ENCODE measurements at places on chromosomes 5 and 9. TPM values are rescaled to one million over a fixed set of nuclear protein-coding genes. Genes with fewer than 3 reads are reported as not detected.

The CFAP90 gene
- total RNA-seq = not detected

The PCDHB15 gene
- total RNA-seq = 0.32 TPM

The SLC4A9 gene
- total RNA-seq = not detected

The OR13D1 gene
- not detected for total RNA-seq

The AFF4 gene
- total RNA-seq = 18.5 TPM

The NIM1K gene
- 4.2 TPM for total RNA-seq

The PCDHB4 gene
- total RNA-seq = not detected

The INSL6 gene
- not detected for total RNA-seq

The FAXDC2 gene
- 18.4 TPM for total RNA-seq

The ANKRD18B gene
- 2.3 TPM for total RNA-seq

The MEIKIN gene
- total RNA-seq = not detected

The KIAA0825 gene
- 2.7 TPM for total RNA-seq

The FLT4 gene
- 0.09 TPM for total RNA-seq

The ISL1 gene
- not detected for total RNA-seq

The DNM1 gene
- total RNA-seq = 63.7 TPM

The TAF11L5 gene
- total RNA-seq = not detected

The HTR1A gene
- total RNA-seq = not detected

The KIF4B gene
- total RNA-seq = 0.09 TPM

The MLLT3 gene
- 31.8 TPM for total RNA-seq

The IGFBPL1 gene
- total RNA-seq = not detected

The MRPL22 gene
- total RNA-seq = 21.1 TPM

The TRPM6 gene
- under 0.01 TPM for total RNA-seq

The ANKRD31 gene
- total RNA-seq = 0.09 TPM

The ADGRD2 gene
- not detected for total RNA-seq

The SPTLC1 gene
- 88.3 TPM for total RNA-seq

The TPPP gene
- total RNA-seq = under 0.01 TPM

All from bronchial smooth muscle cell (primary cell).